Fibroblast of skin of abdomen (primary cell): ENCODE measurements at places on chromosomes 5 and 9.

GRCh38 chr5:68214482-68215207, 911 bp upstream of the PIK3R1 start:
- DNase-seq = no peak

GRCh38 chr5:98108497-98108896, 665.0 kb upstream of the RGMB start:
- DNase-seq = peak; percentile 95

GRCh38 chr9:114729706-114730105, 47.7 kb upstream of the TEX48 start:
- no peak for DNase-seq

DNA sequence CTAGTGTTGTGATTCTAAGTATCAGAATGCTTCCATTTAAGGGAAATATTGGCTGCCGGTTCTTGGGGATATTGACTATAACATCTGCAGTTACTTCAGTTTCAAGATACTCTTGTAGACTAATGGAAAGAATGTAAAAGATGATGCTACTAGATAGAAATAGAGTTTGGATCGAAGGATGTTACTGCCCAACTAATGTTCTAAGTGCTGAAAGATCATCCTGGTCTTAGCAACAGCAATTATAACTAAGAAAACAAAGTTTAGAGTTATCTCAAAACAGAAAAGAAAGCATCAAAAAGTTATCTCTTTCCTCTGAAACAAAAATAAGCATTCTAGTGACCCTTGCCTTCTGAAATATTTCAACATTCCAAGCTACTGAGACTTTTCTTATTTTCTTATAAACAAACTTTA, 49.9 kb downstream of the ITGA1 start:
- DNase-seq = no peak

GRCh38 chr9:69996967-69997366, 46.7 kb upstream of the MAMDC2 start:
- DNase-seq = no peak
